ENCODE measurements at places on chromosomes 11 and 22.

GRCh38 chr11:44427432-44427831 lies 117.5 kb upstream of the ALX4 start:
- no peak for DNase-seq

- no peak for DNase-seq
These were observed 20.6 kb upstream of the PRDM10 start for GRCh38 chr11:130023204-130023603.

GRCh38 chr11:16078936-16079335 lies 277.4 kb downstream of the SOX6 start:
- no peak for DNase-seq

GRCh38 chr11:110892741-110893285 lies 180.6 kb upstream of the ARHGAP20 start:
- no peak for DNase-seq

DNA sequence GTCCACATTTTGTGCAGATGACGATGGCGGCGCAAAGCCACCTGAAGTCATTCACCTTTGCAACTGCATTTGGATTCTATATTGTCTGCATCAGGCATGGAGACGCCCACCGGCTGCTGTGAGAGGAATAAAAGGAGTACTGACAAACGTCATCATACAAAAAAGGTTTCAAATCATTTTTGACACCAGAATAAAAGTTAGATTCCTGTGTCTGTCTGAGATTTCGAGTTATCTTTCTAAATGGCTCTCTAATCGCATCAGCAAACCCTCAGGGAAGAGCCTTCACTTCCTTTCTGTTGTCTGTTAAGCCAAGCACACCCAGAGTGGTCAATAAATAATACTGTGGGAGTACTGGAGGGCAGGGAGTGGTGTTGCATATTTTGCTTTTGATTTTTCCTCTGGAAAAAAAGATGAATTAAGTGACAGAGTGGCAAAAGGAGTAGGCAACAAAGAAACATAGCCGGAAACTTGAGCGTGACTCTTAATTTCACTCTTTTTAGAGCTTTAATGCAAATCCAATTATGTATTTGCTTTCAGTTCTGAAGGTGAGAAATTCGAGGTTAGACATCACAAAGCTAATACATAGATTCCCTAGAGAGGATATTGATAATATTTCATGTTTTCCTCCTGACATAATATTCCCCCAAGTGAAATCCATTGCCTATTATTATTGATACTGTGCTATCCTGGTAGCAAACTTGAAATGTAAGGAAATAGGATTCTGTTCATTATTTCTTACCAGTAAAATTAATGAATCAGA lies 150.8 kb upstream of the MTMR2 start:
- DNase-seq, result no peak

GRCh38 chr22:42428025-42428424 lies 4.2 kb downstream of the NFAM1 start:
- no peak for DNase-seq

DNA sequence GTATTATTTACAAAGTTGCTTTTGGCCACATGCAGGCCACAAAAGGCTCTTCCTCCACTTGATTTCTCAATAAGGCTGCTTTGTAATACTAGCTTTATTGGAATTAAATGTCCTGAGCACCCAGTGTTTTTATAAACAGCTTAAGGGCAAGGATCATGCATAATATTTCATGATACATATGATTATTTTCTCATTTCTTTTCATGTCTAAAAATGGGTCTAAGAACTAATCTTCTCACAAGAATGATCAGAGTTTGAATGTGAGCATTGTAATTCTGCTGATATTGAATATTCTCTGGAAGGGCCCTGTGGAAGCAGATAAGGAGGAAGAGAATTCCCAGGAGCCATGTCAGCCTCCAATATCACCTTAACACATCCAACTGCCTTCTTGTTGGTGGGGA lies at the start of gene OR52K2:
OR52K2 (plus strand) TSS at position 301 of the 400 bp plus-strand sequence; CDS start at position 346, 45 bp downstream.
- no peak for DNase-seq

DNA sequence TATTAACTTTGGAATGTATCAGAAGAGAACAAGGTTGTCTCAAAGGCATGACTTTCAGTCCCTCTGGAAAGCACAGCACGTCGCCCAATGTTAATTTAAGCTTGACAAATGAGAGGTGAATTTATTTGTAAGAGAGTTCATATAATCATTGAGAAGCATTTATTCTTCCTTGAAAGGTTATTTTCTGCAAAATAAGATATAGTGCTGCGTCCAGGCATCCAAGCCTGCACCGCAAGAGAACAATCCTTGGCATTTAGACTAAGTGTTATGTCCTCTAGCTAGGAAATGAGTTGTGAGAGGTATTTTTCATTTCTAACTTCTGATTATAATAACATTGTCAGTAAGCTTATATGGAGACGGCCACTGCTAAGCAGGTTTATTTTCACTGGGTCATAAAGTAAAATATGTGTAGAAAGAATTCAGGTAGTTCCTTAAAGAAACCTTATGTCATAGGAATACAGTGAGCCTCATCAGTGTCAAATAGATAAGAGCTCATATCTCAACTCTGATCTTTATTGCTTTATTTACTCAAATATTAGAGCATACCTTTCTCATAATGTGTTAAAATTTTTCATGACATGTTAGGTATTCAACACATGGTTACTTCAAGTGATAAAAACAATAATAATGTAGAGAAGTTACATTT lies 182.0 kb downstream of the LUZP2 start:
- no peak for DNase-seq

GRCh38 chr11:133425245-133425644 lies 107.1 kb downstream of the OPCML start:
- DNase-seq, result no peak

DNA sequence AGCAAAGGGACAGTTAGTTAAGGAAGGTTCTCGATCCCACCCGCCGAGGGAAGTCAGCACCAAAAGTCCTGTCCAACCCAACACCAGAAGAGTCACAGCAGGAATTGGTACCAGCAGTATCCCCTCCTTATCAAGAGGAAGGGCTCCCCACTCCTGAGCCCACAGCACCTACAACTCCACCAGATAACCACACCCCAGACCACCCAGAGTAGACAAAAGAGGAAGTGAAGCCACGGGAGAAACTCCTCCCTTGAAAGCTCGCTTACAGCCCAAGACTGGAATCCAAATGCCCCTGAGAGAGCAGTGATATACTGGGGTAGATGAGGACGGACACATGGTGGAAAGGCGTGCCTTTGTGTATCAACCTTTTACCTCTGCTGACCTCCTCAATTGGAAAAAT lies 7.3 kb upstream of the CD5 start:
- no peak for DNase-seq

GRCh38 chr22:27534720-27535125 lies 266.8 kb downstream of the MN1 start:
- no peak for DNase-seq

DNA sequence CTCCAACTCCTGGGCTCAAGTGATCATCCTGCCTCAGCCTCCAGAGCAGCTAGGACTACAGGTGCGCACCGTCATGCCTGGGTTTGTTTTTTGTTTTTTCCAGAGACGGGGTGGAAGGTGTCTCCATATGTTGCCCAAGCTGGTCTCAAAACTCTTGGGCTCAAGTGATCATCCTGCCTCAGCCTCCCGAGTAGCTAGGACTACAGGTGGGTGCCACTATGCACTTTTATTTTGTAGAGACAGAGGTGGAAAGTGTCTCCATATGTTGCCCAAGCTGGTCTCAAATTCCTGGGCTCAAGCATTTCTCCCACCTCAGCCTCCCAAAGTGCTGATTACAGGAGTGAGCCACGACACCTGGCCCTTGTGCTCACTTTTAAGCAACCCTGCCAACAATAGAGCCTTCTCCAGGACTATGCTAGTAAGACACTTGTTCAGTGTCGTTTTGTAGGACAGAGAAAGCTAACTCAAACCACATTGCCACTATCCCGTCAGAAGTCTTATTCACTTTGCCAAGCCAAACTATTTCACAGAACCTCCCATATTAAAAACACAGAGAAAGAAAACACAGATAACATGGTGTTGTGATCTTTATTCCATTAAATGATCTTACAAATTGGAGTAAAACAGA lies 9.4 kb upstream of the PLAAT3 start:
- DNase-seq, result no peak

DNA sequence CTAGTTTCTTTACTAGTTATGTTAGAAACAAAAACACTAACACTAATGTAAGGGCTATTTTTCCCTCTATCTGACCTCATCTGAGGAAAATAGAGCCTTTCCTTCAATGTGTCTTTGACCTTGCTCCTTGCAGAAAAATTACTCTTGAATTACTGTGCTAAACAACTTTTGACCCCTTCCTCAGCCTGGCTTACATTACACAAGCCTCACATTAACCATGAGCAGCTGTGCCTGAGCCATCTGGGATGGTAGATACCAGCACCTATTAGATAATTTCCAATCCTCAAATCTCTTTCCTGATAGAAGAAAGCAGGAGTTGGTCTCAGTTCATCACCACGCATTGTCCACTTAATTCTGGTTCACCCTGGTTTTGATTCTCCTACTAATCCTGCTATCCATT lies 134.4 kb upstream of the NCAM1 start:
- no peak for DNase-seq

GRCh38 chr11:135006800-135007199 lies 594.8 kb upstream of the B3GAT1 start:
- DNase-seq, result no peak

GRCh38 chr22:45254789-45255278 lies 14.1 kb upstream of the KIAA0930 start:
- no peak for DNase-seq

- no peak for DNase-seq
These were observed 26.5 kb upstream of the CADM1 start for GRCh38 chr11:115530752-115531151.

DNA sequence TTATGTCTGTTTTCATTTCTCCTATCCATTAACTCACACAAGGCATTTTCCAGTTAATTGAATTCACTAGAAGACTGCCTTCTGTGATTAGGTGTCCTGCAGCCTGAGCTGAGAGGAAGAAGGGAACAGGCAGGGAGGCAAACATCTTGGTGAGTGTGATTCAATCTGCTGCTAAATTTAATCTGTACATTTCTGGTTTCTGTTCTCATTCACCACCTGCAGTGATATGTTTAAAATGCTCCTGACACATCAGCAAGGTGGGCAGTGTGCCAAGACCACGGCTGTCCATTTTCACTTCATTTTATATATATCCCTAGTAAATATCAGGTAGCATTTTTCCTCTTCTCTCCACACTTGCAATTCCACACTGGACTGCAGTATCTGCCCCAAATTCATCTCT lies 416.5 kb downstream of the TMEM135 start:
- no peak for DNase-seq

- DNase-seq, result no peak
These were observed 3.3 kb downstream of the SCARF2 start for GRCh38 chr22:20434264-20434751.

GRCh38 chr22:17396516-17396915 lies 27.3 kb downstream of the CECR2 start:
- DNase-seq, result no peak

DNA sequence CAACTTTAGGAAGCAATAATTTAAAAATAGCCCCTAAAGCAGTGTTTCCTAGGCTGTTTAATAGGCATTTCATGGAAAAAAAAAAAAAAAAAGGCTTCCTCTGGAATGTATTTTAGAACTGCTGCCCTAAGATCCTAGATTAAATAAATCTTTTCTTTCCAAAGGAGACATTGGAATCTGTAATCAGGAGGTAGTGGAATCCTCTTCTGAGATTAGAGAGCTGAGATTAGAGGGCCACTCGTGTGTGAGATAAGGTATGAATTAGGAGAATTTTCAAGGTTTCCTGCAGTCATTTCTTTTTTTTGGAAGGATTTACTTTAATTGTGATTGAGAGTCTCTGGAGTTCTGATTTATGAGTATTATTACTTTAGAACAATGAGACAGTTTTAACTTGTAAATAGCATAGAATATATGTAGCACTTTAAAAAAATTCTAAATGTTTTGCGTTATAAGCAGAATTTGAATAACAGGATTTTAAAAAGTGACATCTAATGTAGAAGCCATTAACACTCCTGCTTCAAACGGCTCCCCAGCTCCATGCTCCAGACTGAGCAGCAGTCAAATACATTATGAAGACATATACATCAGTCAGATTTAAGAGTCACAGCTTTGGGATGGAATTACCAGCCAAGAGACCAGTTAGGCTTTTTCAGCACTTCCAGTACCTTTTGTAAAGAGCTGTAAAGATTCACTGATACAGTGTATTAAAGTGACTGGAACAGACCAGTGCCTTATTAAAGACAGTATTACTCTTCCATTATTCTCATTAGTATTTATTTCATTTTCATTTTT lies 5.0 kb downstream of the EED start:
- DNase-seq, result no peak

GRCh38 chr22:17562906-17563870 lies at the start of gene SLC25A18:
Gene SLC25A18 (plus strand): TSS chr22:17563498. CDS start chr22:17579945, 16,447 bp downstream.
- no peak for DNase-seq

DNA sequence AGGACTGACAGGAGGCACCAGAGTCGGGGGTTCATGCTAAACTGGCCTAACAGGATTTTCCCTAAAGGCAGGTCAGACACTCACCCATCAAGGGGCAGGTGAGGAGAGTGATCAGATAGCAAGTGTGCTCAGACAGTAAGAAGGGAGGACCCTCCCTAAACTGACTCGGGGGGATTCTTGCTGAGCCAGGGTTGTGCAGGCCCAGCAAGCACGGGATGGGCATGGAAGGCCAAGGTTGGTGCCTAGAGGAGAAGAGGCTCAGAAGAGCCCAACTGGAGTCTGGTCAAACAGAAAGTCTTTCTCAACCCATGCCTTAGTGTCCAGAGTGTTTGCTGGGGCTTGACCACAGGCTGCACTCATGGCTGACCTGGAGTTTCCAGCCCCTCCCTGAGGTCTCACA lies 6.2 kb upstream of the APOL1 start:
- DNase-seq, result no peak

- DNase-seq, result no peak
These were observed 83.1 kb downstream of the PHF21B start for GRCh38 chr22:44926491-44927415.
